Small intestine (tissue), 16 donors: ENCODE measurements at places on chromosomes 7 and 10. TPM values are rescaled to one million over a fixed set of nuclear protein-coding genes. Genes with fewer than 3 reads are reported as not detected.

The PIP gene
- polyA plus RNA-seq, result not detected

The OR6V1 gene
- polyA plus RNA-seq, result not detected

The SLC26A3 gene
- 122 TPM for polyA plus RNA-seq

The LMOD2 gene
- polyA plus RNA-seq, result 1.6 TPM

The PON1 gene
- polyA plus RNA-seq, result 9.5 TPM

The SEMA3D gene
- polyA plus RNA-seq, result 0.27 TPM

The VPS26A gene
- 34.0 TPM for polyA plus RNA-seq

The NPY4R gene
- polyA plus RNA-seq, result not detected

The FAM25G gene
- polyA plus RNA-seq, result 272 TPM

The PLPP4 gene
- polyA plus RNA-seq, result not detected

The TLX1 gene
- polyA plus RNA-seq, result 2.7 TPM
